ENCODE measurements at places on chromosomes 2 and 18.

- no peak for DNase-seq
These were observed 69.3 kb downstream of the NPAS2 start for GRCh38 chr2:100889286-100889685.

DNA sequence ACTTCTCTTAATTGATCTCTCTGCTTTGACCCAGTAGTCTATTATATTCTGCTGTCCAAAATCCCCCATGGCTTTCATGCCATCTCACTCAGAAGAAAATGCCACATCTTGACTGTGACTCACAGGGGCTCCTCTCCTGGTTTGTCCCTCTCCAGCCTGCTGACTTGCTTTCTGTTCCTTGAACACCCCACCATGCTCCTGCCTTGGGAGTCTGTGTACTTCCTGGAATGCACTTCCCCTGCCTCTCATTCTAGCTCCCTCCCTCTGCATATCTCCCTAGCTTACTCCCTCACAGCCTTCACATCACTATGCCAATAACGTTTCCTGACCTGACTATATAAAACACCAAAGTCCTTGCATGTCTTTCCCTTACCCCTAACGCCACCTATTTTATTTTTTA is 167.2 kb downstream of the TRIB2 start:
- DNase-seq: no peak

- no peak for DNase-seq
These were observed 162.2 kb downstream of the LRRC30 start for GRCh38 chr18:7393080-7393479.

DNA sequence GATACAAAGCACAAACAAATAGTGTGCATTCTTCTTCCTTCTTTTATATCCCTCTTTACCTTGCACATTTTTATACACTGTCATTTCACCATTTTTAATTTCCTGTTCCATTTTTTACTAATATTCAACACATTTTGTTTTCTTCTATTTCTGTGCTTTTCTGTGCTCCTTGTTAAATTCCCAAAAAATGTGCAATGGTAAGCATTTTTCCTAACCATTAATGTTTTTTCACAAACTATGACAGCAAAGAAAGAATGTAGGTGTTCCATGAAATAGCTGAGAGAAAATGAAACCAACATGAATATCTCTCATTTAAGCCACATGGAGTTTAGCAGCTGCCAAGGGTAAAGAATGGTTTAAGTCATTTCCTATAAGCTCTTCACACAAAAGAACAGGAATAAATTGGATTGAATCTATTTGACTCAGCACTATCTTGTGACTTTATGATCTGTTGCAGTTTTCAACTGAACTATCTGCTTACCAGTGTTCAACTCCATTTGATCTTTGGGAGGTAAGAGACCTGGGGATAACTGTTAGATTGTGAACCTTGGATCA is 145.7 kb upstream of the CDH19 start:
- DNase-seq: no peak

- DNase-seq: no peak
These were observed 185.1 kb downstream of the DLGAP1 start for GRCh38 chr18:4270016-4270415.

GRCh38 chr2:147759536-147759935 is 85.3 kb upstream of the ACVR2A start:
- DNase-seq: no peak

GRCh38 chr2:218398437-218399390 is 954 bp upstream of the CTDSP1 start:
- no peak for DNase-seq

GRCh38 chr2:207603486-207603885 is 21.7 kb downstream of the METTL21A start:
- no peak for DNase-seq

DNA sequence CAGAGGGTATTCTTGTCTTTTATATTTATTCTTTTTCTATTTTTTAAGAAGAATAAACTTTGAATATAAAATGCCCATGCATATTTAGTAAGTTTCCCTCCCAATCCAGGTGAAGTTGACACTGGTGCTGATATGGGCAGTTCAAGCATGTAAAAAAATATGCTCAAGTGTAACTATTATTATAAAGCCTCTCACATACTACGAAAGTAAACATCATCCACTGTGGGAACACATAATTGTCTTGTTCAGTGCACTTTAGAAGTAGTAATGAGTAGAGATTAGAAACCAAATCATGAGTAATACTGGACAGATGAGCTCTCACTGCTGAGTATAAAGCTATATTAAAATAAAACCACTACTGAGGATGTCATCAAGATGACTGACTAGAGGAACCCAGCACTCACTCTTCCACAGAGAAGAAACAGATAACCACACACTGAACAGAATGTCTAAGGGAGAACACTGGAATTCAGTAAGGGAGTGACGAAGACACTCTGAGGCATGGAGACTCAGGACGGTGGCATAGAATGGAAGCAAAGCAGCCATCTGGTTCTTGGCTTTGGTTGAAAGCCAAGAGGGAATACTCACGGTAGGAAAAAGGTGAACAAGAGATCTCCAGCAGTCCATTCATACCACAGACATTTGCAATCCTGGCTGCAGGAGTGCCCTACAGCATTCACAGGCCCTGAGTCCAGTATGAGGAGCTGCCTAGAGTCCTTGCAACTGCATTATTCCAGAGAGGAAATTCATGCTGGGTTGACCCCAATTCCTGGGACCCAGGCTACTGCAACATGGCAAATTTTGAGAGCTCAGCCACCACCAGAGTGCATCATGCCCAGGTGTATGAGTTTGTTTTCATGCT is 9.5 kb upstream of the FAM110C start:
- no peak for DNase-seq

DNA sequence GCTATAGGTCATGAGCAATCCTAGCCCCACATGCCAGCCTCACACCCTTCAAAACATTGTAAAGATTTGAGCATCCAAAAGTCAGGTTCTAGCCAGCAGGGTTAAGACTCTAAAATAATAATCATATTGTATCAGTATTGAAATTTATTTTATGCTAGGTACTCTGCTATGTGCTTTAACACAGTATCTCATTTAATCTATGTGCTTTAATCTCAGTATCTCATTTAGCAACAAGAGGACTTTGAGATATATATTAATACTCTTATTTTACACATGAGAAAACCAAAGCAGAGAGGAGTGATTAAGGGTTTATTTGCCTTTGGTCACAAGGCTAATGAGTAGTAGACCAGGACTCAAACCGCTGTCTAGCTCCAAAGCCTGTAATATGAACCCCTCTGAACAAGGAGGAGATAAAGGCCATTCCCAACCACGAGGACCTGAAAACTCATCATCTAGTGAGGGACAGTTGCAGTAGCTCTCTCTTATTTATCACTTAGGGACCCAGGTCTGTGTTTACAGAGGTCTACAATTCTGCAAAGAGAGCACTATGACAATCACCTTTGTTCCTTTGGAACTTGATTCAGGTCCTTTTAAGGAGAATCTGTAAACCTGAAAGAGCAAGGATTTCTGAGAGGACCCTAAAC is 116.5 kb upstream of the SERTAD2 start:
- DNase-seq: no peak

GRCh38 chr2:64267699-64268098 is 123.5 kb upstream of the PELI1 start:
- DNase-seq: no peak

DNA sequence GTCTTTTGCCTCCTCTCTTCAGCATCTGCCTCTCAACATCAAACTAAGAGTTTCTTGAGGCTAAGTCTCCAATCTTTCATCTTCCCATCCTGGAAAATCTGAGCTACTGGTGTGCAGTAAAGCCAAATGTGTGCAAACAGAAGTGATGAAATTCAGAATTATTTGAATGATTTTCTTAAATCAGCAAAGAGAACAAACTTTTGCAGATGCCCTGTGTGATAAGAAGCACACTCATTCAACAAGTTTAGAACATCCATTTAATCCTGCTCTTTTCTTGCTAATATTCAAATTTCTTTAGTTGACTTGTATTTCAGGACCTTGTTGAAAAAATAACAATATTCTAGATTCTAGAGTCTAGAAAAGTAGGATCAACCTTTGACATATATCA is 1374.9 kb upstream of the CELF4 start:
- no peak for DNase-seq

GRCh38 chr2:97851172-97851571 is 137.8 kb downstream of the ZAP70 start:
- DNase-seq: no peak

DNA sequence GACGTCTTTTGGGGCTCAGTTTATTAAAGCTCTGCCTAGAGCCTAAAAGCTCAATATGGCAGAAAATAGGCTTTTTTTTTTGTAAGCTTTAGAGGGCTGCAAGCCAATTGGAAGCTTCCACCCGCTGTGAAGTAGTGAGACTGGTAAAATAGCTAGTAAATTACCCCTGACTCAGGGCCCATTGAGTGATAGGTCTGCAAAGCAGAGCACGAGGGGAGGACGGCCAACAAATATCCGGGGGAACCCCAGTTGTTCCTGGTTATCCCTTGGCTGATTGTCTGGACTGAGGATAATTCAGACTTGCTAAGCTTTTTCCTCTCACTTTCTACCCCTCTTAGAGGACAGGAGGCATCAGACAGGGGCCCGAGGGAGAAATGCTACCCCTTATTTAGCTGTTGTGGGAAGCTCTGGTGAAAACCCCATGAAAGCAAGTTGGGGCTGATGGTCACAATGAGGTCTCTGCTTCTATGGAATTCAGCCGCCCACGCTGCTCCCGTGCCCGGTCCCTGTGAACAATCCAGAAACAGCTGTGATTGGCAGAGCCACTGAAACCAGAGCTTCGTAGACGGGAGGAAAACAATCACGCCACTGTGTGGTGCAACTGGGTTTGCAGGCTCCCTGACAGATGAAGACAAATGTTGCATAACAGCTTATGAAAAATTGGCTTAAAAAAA is 141.9 kb upstream of the LGALSL start:
- DNase-seq: no peak

DNA sequence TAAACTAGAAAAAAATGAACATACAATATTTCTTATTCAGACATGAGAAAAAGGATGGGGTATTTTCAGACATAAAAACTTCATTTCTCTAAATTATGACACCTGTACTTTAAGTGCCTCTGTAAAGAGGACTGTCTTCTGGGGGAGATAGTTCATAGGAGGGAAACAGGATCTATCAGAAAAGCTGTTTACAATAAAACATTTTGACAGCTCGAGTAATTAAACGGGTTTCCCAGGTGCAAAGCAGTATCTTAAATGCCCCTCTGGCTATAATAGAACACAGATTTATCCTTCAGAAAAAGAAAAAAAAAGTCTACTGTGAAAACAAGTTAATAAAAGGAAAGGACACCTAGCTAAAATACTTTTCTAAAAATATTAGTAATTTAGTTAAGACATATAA is 311.4 kb upstream of the UBE2E3 start:
- DNase-seq: no peak

DNA sequence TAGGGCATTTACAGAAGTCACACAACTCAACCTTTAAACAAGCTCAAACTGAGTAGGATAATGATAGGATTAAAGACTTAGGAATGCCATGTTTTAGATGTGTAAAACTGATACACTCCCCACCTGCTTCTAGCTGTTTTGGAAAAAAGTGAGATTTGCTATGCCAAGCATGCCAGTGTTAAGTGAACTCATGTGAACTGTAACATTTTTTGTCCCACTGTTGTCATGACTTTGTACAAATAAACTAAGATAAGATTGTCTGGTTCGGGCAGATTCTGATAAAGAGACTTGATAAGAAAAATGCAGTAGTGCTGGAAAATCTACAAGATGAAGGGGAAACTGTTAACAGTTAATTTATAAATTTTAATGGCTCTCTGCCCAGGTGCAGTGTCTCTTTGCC is 66.5 kb downstream of the GLS start:
- DNase-seq: no peak

- no peak for DNase-seq
These were observed 12.9 kb downstream of the NPAS2 start for GRCh38 chr2:100832885-100833284.

GRCh38 chr2:233705911-233706506 is 6.7 kb upstream of the UGT1A5 start:
- DNase-seq: no peak

DNA sequence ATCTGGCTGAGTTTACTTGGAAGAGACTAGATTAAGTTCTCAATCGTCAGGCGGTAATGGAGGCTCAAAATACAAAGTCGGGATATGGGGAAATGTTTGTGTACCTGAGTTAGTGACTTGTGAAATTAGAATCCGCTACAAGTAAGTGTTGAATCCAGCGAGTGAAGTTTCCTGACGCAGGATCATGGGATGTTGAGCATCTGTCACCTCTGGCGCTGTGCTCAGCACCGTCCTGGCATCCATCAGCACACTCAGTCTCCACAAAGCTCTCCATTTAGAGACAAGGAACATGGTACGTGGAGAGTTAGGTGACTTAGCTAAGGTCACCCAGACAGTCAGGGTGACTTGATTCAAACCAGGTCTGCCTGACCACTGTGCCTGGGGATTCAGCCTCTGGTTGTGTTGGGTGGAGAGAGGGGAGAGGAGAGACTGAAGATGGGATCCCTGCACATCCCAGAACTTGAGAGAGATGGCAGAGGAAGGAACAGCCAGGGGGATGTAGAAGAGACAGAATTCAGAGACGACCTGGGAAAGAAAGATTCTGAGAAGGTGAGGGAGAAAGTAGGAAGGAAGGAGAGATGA is 251.2 kb downstream of the ACKR3 start:
- no peak for DNase-seq

DNA sequence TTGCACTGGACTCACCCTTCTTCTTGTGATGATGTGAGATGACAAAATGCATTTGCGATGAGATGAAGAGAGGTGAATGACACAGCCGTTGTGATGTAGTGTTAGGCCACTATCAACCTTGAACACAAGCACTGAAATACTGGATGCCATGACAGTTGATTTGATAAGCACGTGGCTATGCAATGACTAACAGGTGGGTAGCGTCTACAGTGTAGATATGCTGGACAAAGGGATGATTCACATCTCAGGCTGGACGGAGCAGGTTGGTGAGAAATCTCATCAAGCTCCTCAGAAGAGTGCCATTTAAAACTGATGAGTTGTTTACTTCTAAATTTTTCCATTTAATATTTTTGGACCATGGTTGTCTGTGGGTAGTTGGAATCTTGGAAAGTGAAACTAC is 375.8 kb upstream of the LYPD1 start:
- DNase-seq: no peak

DNA sequence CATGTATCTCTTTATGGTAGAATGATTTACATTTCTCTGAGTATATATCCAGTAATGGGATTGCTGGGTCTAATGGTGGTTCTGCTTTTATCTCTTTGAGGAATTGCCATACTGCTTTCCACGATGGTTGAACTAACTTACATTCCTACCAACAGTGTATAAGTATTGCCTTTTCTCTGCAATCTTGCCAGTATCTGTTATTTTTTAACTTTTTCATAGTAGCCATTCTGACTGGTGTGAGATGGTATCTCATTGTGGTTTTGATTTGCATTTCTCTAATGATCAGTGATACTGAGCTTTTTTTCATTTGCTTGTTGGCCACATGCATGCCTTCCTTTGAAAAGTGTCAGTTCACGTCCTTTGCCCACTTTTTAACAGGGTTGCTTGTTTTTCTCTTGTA is 55.1 kb downstream of the CYTIP start:
- no peak for DNase-seq

Data from urinary bladder (tissue), 4 donors.